ENCODE measurements at places on chromosomes 7 and 10. TPM values are rescaled to one million over a fixed set of nuclear protein-coding genes. Genes with fewer than 3 reads are reported as not detected.

The SGCE gene
- total RNA-seq = 6.5 TPM

The PDE6C gene
- not detected for total RNA-seq

The UNCX gene
- total RNA-seq = not detected

The HOXA13 gene
- total RNA-seq = 0.03 TPM

The ZNF467 gene
- 18.9 TPM for total RNA-seq

The HMX3 gene
- total RNA-seq = 0.20 TPM

The SEMA3A gene
- 0.58 TPM for total RNA-seq

DNA sequence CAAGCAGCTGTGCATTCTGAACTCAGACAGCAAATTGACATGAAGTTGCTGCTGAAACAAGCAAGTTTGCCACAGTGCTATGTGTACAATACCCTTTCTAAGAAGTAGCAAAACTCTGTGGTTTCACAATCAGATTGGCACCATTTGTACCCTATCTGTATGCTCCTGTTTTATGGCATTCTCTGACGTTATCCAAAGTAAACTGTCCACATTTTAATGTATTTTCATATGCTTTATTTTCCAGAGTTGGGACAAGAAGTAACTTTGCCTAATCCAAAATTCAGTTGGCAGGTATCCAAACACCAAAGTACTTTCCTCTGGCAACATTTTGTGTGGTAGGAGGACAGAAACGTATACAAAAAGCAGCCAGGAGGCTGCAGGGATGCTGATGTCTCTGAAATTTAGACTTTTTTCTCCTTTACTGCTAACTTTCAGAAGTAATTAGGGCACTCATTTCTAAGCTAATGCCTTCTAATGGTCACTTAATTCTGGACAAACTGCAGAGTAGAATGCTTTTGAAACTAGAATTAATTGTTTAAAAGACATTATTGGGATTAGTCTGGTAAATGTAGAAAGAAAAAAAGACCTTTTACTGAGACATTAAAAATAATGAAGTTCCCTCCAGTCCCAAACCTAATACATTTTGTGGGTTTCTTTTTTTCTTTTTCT is 414.7 kb upstream of the NRP1 start:
- no peak for DNase-seq

GRCh38 chr10:50993771-50994251 is 80.5 kb upstream of the PRKG1 start:
- no peak for DNase-seq

GRCh38 chr10:78066728-78067430 is 33.2 kb downstream of the RPS24 start:
- no peak for DNase-seq

DNA sequence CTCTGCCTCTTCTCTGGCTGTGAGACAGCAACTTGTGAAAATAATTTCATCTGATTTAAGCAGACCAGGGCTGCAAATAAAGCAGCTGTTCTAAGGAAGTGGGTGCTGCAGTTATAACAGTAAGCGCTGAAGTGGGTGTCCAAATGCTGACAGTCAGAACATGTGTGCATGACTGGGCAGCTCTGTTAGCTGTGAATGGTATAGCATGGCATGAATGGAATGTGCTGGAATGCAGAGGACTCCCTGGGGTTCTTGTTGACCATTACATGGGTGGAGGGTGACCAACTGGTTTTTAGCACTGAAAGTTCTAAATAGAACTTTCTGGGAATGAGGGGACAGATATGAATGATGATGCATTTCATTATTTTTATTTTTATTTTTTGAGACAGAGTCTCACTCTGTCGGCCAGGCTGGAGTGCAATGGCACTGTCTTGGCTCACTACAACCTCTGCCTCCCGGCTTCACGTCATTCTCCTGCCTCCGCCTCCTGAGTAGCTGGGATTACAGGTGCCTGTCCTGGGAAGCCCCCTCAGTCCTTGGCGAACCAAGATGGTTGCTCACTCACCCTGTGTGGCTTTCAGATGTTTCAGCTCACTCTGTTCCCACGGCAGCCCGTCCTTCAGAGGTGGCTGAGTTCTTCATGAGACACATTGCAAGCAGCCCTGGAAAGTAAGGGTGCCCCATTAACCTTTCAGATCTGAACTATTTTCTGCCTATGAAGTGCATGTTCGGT is 319.8 kb upstream of the PHYHIPL start:
- no peak for DNase-seq

GRCh38 chr7:45704683-45705016 is 130.5 kb downstream of the ADCY1 start:
- no peak for DNase-seq

GRCh38 chr7:26853788-26854393 is 10.5 kb downstream of the SKAP2 start:
- DNase-seq = no peak

DNA sequence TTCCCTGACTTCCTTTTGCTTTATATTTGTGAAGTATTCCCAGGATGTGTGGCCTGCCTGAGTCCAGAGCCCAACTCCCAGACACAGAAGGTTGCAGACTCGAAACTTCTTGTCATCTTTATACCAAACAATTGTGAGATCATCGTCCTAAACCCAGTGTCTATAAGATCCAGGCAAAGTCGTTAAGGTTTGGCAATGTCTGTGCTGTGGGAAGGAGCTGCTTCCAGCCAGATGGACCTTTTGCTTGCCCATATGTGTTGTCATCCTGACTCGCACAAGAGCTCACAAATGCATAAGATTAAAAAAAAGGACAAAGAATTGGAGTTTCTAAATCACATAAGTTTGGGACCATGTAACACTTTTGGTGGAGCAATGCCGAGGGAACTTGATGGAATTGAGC is 37.0 kb downstream of the WNT2 start:
- no peak for DNase-seq

- DNase-seq = peak; percentile 73
These were observed 1.1 kb downstream of the VIM start for GRCh38 chr10:17229016-17229716.

GRCh38 chr7:140463111-140463510 is 16.2 kb downstream of the MKRN1 start:
- no peak for DNase-seq

DNA sequence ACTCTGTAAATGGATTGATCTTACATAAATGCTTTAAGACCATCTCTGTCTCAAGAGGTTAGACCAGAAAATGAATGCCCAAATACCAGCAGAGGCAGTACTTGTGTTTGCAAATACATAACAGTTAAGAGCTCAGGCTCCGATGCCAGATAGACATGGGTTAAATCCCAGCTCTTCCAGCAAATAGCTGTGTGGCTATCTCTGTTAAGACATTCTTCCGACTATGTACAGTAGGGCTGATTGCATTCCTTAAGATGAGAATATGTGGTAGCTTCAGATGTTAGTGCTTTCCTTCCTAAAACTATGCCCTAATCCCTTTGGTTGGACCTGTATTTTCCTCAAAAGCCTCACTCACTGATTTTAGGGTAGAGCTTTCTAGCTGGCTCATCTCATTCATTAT is 2.2 kb downstream of the IDE start:
- no peak for DNase-seq

- peak; percentile 58 for DNase-seq
These were observed 55.1 kb upstream of the PTPN12 start for GRCh38 chr7:77482015-77482414.

- DNase-seq = peak; percentile 49
These were observed 41.3 kb downstream of the CCDC6 start for GRCh38 chr10:59865101-59865500.

GRCh38 chr7:151060113-151060415 is 675 bp downstream of the SLC4A2 start:
- no peak for DNase-seq

GRCh38 chr7:22613496-22613895 is 113.5 kb upstream of the IL6 start:
- DNase-seq = no peak

- peak; percentile 82 for DNase-seq
These were observed 33.3 kb downstream of the GNA12 start for GRCh38 chr7:2810682-2811415.

Measured in left lobe of liver (tissue), 2 donors.